GM04503 (cell line): ENCODE measurements at places on chromosomes 5 and 9.

GRCh38 chr5:77958642-77959330 is 182.6 kb upstream of the TBCA start:
- no peak for DNase-seq

- no peak for DNase-seq
Measured at GRCh38 chr9:722388-722980, 119.0 kb upstream of the DMRT1 start.

GRCh38 chr5:97224112-97224750 is 41.2 kb upstream of the RIOK2 start:
- DNase-seq = peak; percentile 65

DNA sequence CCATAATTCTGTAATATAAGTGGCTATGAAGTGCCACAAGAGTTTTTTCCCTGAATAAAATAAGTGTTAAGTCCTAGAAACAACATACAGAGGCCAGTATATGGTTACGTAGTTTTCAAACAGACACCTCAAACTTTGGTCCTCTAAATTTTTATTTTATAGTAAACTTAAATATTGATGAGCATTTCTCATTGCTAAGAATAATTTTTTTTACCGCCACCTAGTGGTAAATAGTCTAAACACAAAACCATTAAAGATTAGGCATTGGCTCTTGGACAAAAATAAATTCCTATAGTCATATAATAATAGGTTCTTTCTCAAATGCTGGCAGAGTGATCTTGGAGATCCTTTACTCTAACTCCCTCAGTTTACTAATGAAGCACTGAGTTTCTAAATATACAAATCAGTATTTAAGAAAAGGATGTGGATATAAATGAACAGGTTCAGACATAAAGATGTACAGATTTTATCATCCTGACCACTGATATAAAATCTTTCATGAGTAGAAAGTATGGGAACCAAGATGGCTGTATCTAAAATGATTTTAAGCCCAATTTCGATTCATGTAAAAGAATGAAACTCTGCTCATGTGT is 136.2 kb downstream of the FANCC start:
- DNase-seq = no peak

- no peak for DNase-seq
Measured at GRCh38 chr5:115306011-115306536, 9.6 kb upstream of the CCDC112 start.

DNA sequence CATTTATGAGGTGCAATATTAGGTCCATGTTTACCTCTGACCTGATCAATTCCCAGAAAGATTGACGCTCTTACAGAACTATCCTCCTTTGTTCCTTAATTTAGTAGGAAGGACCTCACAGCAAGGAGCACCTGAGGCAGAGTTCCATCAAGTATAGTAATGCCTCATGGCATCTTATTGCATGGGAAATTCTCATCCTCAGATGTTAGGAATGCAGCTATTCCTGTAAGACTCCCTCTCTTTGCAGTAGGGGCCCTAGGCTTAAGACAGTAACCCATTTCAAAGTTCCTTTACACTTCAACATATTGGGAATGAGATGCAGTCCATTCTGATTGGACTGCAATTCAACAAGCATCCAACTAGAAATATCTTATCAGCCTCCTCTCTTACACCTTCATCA is 69.8 kb downstream of the SLCO4C1 start:
- no peak for DNase-seq

GRCh38 chr9:113219186-113219936 is 1.7 kb downstream of the FKBP15 start:
- DNase-seq = no peak

DNA sequence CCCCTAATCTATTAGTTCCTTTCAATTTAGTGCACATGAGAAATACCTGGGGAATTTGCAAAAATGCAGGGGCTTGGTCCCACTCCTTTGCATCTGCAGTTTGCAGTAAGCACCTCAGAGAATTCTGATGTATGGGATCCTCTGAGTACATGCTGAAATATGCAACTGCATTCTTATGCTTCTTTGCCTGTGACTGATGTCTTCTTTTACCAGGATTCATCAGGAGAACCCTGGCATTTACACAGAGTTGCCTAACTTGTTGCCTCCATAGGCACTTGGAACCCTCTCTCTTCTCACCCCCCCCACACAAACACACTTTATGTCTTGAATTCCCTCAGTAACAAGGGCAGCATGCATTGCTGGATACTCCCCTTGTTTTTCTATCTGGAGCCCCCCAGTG is 173.1 kb downstream of the KDM4C start:
- DNase-seq = peak; percentile 48

DNA sequence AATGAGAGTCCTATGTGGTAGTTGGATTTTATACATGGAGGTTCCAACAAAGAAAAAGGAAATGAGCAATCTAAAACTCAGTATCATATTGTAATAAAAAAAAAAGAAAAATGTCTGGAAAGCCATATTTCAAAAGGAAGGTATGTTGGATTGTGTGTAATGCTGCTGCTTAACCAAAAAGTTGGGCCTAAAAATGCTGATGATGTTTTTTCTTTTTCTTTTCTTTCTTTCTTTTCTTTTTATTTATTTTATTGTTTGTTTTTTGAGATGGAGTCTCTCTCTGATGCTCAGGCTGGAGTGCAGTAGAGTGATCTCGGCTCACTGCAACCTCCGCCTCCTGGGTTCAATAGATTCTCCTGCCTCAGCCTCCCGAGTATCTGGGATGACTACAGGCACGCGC is 1424.0 kb upstream of the CDH6 start:
- DNase-seq = no peak

- no peak for DNase-seq
Measured at GRCh38 chr5:44568519-44568918, 179.3 kb upstream of the FGF10 start.

GRCh38 chr5:37740331-37741066 is 99.3 kb downstream of the GDNF start:
- peak; percentile 65 for DNase-seq

DNA sequence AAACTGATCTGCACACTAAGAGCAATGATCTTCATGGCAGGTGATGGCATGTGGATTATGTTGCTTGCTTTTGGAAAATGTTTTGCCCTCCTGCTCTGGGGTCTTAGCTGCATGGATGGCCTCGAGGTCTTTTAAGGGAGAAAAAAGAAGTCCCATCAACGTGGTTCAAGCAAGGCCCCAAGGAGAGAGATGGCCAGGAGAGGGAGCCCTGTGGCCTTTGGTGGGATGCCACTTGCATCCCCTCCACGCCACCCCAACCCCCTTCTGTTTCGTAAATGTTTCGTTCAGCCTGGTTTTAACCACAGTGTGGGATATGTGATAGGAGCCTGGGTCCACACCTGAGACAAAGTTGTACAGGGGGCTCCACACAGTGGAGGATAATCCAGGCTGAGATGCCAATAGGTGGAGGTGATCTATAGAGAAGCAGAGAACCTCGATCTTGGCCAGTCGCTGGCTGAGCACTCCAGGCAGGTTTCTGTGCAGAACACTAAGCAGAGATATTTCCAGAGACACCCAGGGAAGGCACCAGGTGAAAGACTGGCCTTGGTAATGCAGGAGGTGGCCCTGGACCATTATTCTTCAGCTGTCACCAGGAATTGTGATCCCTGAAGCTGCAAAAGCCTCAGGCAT is 25.8 kb upstream of the FRRS1L start:
- no peak for DNase-seq

- DNase-seq = no peak
Measured at GRCh38 chr9:93415176-93415690, 36.3 kb upstream of the FAM120A start.
